ENCODE measurements at places on chromosomes 12 and 14.

DNA sequence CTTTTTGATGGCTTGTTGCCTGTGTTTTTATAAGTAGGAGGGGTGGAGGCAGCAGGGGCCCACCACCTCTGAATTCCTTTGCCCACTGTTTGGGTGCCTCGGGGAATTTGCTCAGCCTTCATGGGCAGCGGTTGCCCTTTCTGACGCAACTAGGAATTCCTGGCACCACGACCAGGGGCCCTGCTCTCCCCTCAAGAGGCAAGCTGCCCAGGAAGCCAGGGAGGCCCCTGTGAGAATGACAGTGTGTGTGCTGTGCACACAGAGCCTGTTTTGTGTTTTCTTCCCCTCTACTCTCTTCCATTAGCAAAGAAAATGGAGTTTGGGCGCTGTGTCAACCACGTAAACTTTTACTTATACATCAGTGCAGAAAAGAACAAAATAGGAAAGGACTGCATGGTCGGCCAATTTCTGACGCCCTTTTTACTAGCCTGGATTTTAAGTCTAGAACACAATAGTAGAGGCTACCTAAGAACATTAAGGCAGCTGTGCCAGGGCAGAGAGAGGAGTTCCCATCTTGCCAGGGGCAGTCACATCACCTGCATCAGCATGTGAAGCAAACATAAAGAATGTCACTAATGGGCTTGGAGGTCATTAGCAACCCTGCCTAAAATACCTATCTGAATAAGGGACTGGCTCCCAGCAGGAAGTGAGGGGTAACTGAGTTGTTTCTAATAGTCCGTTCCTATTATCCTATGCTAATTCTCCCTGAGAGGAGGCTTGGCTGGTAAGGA is 17.9 kb upstream of the PTGR2 start:
- DNase-seq, result no peak

DNA sequence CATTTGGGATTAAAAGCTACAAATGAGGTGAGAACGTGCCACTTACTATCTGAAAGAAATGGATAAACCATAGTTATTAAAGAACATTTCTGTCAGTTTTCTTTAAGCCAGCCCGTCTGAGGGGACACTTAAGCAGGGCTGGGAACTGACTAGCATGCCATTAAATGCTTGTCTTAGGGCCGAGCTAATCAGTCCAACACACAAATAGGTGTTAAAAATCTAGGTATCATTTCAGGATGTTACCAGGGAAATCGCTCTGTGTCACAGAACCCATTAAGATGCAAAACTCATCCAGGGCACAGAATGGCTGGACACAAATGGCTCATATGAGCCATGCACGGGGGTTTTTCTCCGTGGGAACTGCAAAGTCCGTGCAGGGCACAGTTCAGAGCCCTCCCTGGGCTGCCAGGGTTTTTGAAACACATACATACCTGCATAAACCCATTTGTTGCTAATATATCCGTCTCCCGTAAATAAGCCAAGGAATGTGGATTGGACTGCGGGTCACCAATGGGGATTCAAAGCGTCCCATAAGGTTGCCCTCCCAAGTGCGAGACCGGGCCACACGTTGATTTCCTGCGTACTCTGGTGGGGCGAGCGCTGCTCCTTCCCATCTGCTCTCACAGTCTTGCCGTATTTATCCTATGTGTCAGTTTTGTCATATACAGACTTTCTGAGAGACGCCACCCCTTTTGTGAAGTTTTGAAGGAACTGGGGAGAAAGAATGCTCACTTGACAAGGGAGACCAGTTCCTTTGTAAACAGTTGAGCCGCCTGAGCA is 5.4 kb upstream of the GSC start:
- no peak for DNase-seq

DNA sequence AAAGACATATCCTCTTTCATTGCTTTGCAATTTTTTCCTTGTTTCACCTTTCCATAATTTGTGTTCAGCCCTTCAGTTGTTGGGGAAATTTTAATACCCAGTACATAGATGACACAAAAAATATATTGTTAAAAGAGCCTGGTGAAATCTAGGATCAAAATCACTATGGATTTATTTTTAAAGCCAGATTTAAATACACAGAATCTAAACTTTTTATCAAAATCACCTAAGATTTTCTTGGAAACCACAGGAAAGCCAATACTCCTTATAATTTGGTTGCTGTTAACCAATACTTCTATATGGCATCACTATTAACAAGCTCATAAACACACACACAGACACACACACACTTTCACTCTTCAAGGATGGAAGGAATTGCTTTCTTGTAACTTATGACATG is at the start of gene TAS2R20:
TAS2R20 (minus strand) TSS at position 101 of the 400 bp plus-strand sequence. CDS start 429 bp downstream, outside the sequence.
- DNase-seq, result no peak

- DNase-seq, result peak; percentile 58
Measured at GRCh38 chr14:69635981-69636639, 24.7 kb downstream of the SUSD6 start.

DNA sequence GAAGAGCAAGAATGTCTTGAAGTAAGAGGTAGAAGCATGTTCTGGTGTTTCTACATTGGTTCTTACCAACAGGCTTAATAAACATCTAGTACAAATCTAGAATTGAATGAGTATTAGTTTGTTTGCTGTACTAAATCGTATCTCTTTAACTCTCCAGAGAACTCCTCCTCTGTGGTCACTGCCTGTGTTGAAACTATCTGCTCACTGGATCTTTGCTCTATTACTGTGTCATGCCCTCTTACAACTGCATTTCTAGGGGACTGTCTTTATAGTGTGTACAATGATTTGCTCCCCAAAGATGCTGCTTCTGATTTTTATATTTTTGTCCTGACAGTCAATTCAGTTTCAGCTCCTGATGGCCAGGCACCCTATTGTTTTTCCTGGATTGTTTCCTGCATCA is 50.1 kb upstream of the E2F7 start:
- no peak for DNase-seq

- no peak for DNase-seq
Measured at GRCh38 chr12:64532734-64533351, 77.5 kb upstream of the RASSF3 start.

DNA sequence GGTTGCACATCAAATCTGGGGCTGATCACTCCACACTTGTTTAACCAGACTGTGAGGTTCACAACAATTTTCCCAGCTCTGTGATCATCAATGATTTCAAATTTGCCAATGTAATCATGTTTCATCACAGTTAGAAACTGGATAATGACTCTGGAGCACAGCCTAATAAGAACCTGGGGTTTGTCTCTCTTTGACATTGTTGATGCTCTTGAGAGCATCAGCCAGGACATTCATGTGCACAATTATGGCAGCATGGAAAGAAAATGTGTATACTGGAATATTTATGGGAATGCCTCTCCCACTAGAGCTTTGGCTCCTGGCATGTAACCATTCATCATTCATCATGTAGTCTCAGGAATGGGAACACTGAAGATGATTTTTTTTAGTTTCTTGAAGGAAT is 47.0 kb downstream of the SIX1 start:
- no peak for DNase-seq

All from stimulated activated CD4-positive, alpha-beta T cell treated with anti-CD3 and anti-CD28 coated beads, Interleukin-2, amount 100 ng/mL, for 24 hours (primary cell).